ENCODE measurements at places on chromosomes 7 and 10.

- DNase-seq: no peak
These were observed 81.2 kb downstream of the EGFR start for GRCh38 chr7:55099821-55100543.

- no peak for DNase-seq
These were observed 167.0 kb downstream of the CTTNBP2 start for GRCh38 chr7:117706210-117706609.

DNA sequence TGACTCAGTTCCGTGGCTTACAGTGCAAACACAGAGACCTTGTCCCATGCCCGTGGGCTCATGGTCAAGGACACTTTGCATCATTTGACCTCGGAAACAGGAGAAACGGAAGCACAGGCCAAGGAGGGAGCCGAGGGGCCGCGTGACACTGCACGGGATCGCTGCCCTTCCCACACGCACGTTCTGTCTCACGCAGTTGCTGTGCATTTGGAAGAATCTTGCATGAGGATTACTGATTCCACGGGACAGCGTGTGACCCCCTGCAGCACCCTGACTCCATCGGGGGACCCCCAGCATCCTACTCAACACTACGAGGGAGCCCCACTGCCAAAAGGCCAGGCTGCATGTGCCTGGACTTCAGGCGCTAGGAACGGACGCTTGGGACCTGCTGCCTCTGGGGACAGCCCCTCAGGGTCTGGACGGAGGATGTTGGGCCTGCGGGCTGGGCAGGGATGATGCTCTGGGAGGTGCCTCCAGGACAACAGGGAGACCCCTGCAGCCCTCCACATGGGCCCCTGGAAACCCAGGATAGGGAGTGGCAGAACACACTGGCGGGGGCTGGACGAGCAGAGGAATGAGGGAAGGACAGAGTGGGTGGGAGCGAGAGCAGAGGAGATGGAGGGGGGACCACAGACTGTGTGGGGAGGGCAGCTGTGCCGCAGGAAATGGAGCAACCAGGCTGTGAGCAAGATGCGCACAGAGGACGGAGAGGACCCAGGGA is 222.2 kb downstream of the DNAJB6 start:
- peak; percentile 31 for DNase-seq

DNA sequence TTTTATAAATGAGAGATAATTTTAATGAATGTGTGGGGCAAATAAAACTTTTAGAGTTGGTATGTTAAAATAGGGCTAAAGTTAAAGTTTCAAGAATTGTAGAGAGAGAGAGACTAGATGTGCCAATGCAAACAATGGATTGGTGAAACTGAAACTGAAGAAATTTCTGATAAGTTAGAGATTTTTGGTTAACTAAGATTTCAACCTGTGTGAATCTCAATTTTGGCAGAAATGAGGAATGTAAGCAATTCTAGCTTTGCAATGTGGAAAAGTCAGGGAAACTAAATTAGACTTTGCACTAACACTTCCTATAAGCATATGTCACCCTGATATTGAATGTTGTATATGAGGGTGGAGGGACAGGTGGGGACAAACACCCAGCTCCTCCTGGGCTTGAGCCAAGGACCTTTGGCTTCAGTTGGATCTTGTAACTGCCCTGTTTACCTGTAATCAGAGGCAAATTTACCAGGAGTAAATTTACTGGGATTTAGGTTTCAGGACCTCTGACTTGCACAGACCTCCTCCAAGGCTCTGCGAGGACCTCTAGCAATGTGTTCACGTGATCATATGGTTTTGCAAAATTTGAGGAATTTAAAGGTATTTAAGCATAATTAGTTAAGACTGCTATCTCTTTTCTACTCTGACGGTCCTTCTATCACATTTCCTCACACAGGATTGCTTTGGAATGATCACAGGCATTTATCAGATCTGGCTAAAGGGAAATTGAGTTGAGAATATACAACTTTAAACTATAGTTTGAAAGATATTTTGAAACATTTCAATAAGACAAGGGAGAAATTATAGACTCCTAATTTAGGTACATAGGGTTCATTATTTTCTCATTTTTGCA is 33.1 kb upstream of the RPA3 start:
- DNase-seq: no peak

GRCh38 chr7:41995632-41996271 is 241.3 kb downstream of the GLI3 start:
- no peak for DNase-seq

DNA sequence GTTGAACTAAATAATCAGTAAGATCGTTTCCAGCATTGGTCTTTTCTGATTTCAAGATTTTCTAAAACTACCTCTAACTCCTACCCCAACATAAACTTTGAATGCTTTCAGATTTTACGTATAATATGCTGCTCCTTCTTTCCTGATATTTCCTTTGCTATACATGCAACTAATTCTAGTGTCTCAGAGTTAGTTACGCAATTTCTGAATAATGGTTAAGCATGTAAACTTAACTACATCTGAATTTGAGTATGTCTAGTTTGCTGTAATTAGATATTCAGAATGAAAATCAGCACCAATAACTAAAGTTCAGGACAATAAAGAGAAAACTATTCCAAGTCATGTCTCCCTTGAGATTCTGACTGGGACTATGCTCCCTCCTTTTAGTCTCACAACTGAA is 71.0 kb downstream of the SEMA3C start:
- DNase-seq: no peak

Measured in CD8-positive, alpha-beta memory T cell (primary cell).